Central memory CD4-positive, alpha-beta T cell (primary cell): ENCODE measurements at places on chromosomes 5 and 9.

GRCh38 chr9:125841444-125841843, 94.3 kb downstream of the PBX3 start:
- no peak for DNase-seq

DNA sequence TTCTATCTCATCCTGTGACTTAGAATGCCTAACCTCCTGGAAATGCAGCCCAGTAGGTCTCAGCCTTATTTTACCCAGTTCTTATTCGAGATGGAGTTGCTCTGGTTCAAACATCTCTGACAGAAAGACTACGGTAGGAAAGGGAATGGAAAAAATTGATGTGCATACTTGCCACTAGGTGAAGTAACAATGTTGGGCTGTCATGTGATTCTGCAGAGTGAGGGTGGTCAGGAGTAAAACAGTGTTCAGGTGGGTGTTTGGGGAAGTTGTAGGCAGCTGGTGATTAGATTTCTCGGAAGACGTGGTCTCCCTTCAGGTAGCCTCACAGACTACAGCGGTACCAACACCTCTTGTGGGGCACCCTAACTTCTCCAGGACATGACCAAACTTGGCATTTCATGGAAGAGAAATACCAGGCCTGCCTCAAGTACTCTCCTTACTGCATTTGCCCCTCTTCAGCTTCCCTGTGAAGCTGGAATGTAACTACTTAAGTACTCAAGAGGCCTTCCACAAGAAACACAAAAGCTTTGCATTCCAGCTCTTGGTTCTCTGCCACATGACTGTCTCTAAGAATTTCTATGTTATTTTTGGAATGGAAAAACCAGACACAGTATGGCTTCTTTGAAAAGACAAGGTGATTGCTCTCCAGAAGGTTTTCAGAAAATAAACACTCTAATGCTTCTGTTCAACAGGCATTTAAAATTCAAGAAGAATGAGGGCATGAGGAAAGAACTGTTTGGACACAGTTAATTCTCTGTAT, 17.4 kb upstream of the ENTREP1 start:
- DNase-seq, result no peak

- DNase-seq, result no peak
These were observed 461.1 kb upstream of the CYLC2 start for GRCh38 chr9:102534031-102534430.

- DNase-seq, result peak; percentile 15
These were observed 27.9 kb upstream of the BASP1 start for GRCh38 chr5:17189381-17190036.

DNA sequence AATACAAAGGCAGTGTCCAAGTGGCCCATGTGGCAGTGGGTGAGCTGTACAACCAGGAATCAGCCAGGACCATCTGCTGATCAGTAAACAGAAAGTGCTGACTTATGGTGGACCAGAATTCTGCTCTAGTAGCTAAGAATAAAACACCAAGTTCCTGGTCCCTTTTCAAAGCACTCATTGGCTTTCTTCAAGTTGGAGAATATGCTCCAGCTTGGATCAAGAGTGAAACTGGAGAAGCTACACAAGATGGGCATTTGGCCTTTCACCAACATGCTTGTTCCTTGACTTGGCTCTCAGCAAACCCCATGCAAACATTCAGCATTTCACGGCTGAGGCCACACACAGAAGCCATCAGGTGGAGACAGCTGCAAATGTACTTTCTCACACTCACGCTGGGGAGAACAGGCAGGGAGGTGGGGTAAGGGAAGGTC, 32.1 kb downstream of the MARCHF3 start:
- DNase-seq, result no peak

DNA sequence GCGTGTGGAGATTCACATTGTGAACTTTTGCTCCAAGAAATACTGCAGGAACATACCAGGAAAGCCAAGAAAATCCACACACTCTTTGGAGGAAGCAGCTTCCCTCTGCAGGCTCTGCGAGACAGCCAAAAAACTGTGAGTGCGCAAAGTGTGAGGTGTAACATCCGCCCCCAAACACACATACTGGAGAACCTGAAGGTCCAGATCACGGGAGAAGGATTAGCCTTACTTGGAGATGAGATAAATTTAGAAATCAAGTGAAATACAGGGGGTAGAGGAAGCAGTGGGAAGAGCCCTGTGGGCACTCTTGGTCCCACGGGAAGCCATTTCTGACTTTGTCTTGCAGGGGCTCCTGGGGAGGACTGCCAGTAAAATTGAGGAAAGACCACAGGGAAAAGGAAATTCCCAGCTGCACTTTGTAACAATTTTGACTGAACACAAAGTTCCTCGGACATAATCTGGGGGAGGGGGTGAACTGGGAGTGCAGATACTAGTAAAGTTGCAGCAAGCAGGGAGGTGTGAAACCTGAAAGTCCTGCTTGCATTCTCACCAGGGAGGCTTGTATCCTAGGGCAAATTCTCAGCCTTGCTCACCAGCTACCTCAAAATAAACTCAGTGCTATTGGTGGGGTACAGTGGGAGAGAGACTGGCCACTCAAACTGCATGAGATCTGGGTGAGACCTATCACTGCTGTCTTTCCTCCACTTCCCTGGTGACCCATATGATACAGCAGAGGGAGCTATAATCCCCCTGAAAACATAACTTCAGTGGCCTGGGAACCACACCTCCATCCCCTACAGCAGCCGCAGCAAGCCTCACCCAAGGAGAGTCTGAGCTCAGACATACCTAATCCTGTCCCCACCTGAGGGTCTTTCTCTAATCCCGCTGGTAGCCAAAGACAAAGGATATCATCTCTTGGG, 109.1 kb downstream of the ALDH1A1 start:
- DNase-seq, result no peak

- DNase-seq, result no peak
These were observed 16.7 kb upstream of the ZNF131 start for GRCh38 chr5:43104057-43104456.

GRCh38 chr5:89499787-89500186, 616.8 kb upstream of the MEF2C start:
- no peak for DNase-seq

- no peak for DNase-seq
These were observed 194.3 kb downstream of the PALM2AKAP2 start for GRCh38 chr9:109974143-109974917.

DNA sequence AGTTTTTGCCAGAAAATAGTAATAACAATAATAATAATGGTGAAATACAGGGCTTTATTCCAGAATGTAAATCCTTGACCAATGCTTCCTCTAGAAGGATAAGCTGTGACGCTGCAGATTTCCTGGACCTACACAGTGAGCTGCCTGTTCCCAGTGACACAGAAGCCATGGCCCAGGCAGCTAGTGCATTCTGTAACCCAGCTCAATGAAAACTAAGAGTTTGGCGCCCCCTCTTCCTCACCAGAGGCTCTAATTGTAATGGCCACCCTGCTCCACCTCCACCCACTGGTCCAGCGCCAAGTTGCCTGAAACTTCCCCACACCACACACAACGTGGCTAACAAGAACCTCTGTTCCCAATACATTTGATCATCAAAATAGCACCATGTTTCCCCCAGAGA, 248.1 kb downstream of the CETN3 start:
- DNase-seq, result no peak

DNA sequence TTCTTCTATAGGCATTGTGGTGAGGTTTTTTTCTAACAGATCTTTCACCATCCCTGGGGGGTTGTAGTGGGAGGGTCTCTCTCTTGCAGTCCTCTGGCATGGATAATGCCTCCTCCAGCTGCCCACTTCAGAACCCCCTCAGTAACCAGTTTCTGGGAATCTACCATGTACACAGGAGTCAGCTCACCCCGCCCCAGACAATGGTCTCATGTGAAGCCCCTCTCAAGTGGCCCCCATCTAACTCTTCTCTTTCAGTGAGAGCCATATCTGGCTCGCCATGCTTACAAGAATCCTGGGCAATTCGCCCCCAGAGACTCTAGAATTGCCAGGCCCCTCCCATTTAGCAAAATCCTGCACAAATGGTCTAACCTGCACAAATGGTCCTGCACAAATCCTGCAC, 144.4 kb upstream of the FSTL4 start:
- DNase-seq, result no peak

- DNase-seq, result no peak
These were observed 1056.5 kb upstream of the EDIL3 start for GRCh38 chr5:85441156-85441555.

DNA sequence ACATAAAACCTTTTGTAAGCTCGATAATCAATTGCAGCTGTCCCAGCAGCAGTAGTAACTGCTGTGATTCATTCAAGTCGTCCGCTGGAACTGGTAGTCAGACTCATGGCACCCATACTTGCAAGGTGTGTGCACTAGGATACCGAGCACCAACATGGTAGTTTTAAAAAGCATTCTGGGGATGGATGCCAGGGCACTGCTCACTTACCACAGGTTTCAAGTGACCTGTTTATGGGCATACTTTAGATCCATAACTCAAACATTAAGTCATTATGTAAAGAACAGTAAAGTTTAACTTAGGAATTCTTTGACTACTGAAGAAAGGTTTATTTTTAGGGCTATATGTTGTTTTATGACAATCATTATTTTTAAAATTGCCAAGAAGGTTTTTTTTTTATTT, 2277.6 kb downstream of the MAT2B start:
- no peak for DNase-seq

GRCh38 chr9:137446851-137447471, 5.8 kb upstream of the ENTPD8 start:
- no peak for DNase-seq

- DNase-seq, result no peak
These were observed 408.7 kb downstream of the TLE4 start for GRCh38 chr9:79980432-79980831.

DNA sequence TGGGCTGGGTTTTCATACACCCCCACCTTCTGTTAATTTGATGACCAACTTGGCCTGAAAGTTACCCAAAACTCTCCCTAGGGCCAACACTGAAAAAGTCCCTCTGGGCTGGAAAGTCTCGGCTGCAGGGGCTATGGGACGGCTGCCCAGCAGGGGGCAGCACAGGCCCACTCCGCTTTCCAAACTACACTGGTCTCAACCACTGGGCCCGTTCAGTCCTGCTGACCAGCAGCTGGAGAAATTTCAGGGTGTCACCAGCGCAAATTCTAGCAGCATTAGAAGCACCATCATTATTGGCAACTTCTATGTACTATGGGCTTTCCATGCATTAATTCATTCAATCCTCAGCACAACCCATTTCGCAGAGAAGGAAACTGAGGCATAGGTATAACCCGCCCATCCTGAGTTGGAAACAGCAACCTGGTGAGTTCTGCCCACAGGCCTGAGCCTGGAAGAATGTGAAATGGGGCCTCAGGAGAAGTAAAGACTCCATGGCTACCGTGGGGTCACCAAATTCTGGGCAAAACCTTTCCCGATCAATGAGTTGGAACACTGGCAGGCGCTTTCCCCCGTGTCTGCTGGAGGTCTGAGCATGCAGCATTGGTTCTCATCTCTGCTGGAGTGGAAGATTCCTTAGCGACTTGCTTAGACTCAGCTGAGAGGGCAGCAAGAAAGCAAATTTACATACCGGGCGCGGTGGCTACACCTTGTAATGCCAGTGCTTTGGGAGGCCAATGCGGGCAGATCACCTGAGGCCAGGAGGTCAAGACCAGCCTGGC, 9.7 kb downstream of the ORM2 start:
- DNase-seq, result peak; percentile 33

- DNase-seq, result no peak
These were observed 145.5 kb downstream of the DCP2 start for GRCh38 chr5:113122053-113122452.

DNA sequence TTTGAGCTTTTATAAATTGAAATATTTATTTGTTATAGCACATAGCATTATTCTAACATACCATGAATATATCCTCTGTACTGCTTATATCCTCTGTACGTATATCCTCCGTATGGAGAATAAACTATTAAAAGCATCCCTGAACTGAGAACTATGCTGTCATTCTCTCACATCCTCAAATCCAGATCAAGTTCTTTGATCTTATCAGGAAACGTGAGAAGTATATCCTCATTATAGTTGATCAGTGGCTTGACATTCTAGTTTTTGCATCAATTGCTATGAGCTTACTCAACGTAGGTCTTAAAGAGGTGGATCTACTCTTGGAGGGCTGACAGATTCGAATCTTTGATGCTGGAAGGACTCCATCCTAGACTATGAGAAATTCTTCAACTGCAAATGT, 37.4 kb downstream of the IL7R start:
- no peak for DNase-seq

- no peak for DNase-seq
These were observed 81.4 kb downstream of the NSUN2 start for GRCh38 chr5:6551287-6551954.

- DNase-seq, result no peak
These were observed 17.9 kb upstream of the RANBP17 start for GRCh38 chr5:170843870-170844269.

DNA sequence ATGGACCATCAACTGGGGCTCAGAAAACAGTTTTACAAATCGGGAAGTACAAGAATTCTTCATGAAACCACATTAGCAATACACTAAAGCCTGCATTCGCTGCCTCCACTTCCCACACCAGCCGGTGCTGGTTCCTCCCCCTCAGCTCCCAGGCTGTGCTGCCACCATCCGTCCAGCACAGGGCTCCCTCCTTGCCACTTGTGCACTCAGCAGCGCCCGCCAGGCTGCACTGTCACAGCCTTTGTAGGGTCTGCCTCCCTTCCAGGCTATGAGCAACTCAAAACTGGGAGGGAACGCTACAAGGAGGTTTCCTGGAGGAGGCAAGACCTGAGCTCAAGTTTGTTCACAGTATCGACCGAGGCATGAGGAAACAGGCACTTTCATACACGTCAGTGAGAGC, 7.7 kb downstream of the MAPK9 start:
- no peak for DNase-seq

- DNase-seq, result no peak
These were observed 19.4 kb upstream of the DCP2 start for GRCh38 chr5:112957036-112957808.

DNA sequence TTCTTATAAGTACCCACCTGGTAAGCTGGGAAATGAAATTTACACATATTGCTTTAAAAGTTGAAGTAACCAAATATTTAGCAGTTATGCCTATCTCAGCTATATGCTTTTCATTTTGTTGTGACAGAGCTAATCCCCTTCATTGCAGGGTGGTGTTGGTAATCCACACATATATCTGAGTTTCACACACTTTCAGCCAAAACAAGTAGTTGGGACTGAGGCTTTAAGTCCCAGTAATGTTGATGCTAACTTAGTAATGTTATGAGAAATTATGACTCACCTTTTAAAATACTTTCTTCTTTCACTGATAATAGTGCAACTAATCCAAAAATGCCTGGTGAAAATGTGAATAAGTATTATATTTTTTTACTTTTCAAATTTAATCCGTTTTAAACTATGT, 19.2 kb upstream of the RICTOR start:
- no peak for DNase-seq

GRCh38 chr9:124040935-124041816, 29.6 kb downstream of the LHX2 start:
- DNase-seq, result peak; percentile 22

- DNase-seq, result no peak
These were observed 14.7 kb downstream of the CRAT start for GRCh38 chr9:129095908-129096307.

DNA sequence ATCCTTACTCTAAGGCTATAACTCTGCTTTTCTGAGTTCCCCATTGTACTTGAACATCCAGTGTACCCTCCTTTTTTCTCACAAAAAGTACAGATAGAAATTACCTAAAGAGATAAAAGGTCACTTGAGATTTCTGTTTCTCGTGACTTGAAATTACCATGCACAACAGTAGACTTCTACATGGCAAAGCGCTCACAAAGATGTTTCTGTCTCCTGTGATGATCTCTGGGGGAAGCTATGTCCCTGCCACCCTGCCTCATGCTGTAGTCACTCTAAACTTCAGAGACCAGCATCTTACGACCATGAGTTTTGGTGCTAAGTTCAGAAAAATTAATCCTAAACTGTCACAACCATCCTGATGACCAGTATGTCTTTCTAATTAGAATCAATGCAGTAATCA, 36.2 kb downstream of the NFIB start:
- DNase-seq, result no peak
